ENCODE measurements at places on chromosomes 2 and 18.

DNA sequence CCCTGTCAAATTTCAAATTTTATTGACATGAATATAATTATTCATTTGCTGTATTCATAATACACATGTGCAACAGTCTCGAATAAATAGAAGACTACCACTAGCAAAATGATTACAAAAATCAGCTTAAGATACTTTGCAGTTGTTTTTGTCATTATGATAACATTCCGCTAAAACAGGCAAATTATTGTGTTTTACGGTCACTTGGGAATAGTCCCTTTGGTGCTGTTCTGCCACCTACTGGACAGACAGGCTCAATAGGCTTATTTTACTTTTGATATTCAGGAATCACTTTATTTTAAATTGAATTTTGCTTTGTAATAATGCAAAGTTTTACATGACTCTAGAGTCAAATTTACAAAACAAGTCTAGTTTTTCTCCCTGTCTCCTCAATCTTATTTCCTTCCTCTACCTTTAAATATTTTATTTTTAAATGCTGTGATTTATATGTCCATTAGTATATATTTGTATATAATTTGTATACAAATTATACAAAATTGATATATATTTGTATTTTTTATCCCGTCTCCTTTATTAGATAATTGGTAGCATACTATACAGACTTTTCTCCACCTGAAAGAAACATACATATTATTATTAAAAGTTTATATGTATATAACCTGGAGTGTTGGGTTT, 456.3 kb downstream of the DLGAP1 start:
- DNase-seq: no peak

- no peak for DNase-seq
These were observed 2.1 kb downstream of the KLHL14 start for GRCh38 chr18:32770666-32771168.

- DNase-seq: no peak
These were observed 32.9 kb downstream of the UBR3 start for GRCh38 chr2:169860149-169860548.

- DNase-seq: no peak
These were observed 1.3 kb downstream of the NGEF start for GRCh38 chr2:233011702-233012131.

GRCh38 chr2:207692206-207693065, 19.0 kb upstream of the CCNYL1 start:
- no peak for DNase-seq

GRCh38 chr2:106010818-106011355, 183.2 kb downstream of the UXS1 start:
- DNase-seq: no peak

DNA sequence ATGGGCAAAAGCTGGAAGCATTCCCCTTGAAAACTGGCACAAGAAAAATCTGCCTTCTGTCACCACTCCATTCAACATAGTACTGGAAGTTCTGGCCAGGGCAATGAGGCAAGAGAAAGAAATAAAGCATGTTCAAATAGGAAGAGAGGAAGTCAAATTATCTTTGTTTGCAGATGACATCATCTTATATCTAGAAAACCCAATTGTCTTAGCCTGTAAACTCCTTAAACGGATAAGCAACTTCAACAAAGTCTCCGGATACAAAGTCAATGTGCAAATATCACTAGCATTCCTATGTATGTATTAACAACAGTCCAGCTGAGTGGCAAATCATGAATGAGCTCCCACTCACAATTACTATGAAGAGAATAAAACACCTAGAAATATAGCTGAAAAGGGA, 1579.3 kb downstream of the SUCLG1 start:
- DNase-seq: no peak

GRCh38 chr2:126886211-126886915, 12.3 kb upstream of the TEX51 start:
- no peak for DNase-seq

DNA sequence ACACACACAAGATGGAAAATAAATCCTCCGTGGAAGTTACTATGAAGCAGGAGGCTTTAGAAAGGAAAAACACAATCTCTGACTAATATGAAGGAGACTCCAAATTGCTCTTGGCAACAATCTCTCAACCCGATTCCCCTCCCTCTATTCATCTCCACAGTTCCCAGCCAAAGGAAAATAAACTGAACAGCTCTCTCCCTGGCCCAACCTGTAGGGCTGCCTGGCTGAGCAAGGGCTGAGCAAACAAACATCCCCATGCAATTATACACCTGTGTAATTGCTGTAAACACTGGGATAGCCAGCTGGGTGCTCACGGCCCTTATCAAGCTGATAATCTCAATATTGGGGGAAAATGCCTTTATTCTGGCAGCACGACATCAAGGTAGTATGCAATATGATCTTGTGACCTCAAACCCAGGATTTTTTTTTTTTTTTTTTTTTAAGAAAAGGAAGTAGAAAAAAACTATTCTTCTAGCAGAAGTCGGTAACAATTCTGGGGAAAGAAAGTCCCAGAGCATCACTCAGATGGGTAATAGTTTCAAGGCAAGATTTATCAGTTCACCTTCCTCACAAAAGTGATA, 203.3 kb upstream of the SMAD2 start:
- DNase-seq: no peak

GRCh38 chr2:150788426-150789140, 301.1 kb upstream of the RND3 start:
- DNase-seq: no peak

GRCh38 chr18:31143025-31143424, 19.6 kb downstream of the DSC1 start:
- no peak for DNase-seq

GRCh38 chr2:11877764-11878163, 131.3 kb downstream of the LPIN1 start:
- no peak for DNase-seq

DNA sequence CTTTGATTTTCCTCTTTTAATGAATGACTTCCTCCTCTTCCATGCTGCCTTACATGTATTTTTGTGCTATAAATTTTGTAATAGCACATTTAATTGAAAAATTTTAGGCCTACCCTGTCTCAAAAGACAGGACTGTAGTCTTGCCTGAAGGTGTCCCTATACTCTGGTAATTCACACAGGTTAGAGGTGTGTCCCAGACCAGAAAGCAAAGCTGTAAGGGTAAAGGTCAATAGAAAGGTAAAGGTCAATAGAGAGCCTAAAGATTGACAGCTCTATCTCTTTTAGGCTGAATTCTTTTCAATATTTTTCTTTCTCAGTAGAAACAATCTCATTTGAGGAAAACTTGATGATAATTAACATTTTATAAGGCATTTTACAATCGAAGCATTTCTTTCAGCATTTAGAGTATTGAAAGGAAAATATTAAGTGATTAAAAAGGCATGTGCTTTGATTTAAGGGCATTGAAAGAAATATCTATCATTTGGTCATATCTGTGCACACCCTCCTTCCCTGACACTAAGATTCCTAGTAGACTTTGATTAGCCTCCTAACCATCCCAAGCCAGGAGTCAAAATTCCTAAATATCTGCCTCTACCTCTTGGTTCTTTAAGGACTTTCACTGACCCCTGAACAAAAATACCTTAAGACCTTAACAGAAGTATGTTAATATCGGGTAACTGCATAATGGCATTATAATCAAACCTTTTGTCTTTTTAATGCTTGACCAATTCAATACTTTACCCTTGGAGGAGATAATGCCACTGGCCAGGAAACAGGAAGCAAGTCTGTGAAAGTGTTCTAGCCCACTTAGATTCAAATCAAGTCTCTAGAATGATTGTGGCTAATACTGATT, 161.8 kb upstream of the DTNA start:
- DNase-seq: no peak

DNA sequence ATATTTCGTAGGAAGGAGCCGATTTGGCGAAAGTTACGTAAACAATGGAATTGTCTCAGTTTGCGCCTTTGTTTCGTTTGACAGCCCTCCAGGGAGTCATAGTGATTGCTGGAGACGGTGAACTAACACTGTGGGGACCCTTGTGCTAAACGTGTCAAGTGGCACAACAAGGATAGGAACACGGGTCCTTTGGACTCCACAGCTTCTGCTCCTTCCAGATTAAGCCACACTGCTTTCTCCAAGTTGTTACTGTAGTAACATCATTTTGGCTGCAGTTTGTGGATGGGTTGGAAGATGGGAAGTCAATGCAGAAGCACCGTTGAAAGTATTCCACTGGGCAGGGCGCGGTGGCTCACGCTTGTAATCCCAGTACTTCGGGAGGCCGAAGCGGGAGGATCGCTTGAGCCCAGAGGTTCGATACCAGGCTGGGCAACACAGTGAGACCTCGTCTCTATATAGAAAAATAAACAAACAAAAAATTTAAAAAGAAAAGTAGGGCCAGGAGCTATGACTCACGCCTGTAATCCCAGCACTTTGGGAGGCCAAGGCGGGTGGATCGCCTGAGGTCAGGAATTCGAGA, 636 bp upstream of the IMMT start:
- no peak for DNase-seq

GRCh38 chr18:22858121-22858520, 75.0 kb upstream of the RBBP8 start:
- DNase-seq: no peak

DNA sequence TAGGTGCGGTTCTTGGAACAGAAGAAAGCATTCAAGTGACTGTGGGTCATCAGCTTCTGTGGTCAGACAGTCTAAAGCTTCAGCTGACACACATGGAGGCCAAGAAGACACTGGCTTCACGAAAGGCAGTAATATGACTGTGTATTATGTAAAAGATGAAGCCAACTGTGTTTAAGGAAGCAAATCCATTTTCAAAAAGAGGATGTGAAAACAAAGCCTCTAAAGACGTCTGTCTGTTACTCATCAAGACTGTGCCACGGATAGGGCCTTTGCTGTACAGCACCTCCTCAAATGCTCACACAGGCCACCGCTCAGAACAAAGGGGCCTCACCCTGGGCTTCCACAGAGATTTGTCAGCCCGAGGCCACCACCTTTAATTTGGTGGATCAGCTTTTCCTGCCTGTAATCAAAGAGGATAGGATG, 21.1 kb upstream of the TMEM163 start:
- no peak for DNase-seq

Data from activated T-helper 1 cell treated with anti-CD3 and anti-CD28 coated beads, Interleukin-2, amount 50 U/mL, for 16 hours (primary cell).